Fibroblast of pulmonary artery (primary cell): ENCODE measurements at places on chromosomes 1 and 21.

DNA sequence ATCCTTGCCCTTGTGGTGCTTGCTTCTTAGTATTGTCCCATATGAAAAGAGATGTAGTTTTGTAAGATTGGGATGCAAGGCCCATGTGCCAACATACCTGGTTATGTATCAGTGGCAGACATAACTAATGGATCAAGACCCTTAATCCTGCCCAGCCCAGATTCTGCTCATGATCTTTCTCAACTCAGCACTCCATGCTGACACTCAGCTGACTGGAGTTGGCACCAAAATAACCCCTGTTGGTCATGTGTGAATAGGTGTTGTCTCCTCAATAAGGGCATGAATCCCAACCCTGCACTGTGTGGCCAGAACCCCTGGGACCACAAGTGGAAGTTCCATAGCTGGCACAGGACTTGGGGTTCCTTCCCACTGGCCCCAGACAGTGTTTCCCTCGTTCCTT lies 13.9 kb upstream of the CNR2 start:
- no peak for DNase-seq

GRCh38 chr1:212491454-212491853 lies 58.7 kb downstream of the NENF start:
- DNase-seq: no peak

- DNase-seq: no peak
Observed at GRCh38 chr1:208445758-208446203, 201.6 kb upstream of the PLXNA2 start.

DNA sequence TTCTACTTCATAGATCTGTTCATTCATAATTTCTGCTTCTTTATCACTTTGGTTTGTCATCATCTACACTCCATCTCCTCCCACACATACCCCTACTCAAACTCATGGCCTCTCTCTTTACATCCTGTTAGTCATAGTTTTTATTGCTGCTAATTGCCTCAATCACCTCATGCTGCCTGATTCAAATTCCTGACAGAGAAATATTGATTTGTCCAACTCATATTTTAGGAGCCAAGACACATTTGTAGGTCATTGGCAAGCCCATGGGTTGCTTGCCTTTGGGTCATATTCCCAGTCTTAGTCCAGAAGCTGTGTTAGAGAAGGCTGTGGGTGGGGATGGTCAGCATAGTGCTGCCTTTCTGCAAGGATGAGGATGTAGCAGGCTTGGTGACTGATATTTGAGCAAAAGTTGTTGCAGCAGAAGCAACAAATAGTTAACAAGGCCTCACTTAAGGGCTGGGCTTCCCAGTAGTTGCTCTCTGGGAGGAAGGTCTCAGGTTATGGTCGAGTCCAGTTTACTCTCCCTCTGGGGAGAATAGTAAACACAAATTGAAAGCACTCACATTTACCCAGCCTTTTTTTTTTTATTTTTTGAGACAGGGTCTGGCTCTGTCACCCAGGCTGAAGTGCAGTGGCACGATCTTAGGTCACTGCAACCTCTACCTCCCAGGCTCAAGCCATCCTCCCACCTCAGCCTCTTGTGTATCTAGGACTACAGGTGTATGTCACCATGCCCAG lies 22.4 kb upstream of the EPS15 start:
- DNase-seq: no peak

DNA sequence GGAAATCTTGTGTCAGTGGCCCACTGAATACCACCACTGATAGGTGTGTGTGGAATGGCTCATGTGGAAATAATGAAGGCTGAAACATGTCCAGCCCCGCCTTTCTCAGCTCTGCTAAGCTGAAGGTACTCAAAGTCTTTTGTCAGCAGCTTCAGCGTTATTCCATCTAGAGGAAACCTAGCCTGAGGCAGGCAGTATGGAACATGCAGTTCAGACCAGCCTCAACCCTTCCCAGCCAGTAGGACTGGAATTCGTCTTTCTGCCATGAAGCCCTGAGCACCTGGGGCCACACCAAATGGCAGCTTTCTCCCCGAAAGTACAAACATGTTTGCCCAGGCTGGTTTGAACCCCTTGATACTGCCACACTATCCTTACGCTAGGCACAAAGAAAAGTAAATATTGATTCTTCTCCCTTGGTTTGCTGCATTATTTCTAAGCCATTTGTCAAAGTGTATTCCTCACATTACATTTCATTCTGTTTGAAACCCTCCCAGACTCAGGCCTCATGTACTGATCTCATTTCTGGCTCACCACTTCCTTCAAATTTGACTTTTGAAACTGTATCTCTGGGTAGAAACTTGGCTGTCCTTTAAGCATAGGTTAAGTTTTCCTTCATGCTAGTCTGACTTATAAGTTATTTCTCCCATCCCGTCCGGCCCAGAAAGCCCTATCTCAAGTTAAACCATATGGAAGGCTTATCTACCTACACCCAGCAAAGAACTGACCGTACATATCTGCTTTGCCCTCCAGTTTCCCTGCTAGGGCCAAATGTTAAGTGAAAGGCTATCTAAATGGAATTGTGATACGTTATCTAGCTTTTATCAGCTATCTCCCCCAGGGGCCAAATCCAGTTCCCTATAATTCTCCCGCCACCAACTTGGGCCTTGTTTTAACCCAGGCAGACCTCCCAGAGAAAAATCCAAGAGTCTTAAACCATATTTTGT lies 45.7 kb upstream of the HOOK1 start:
- no peak for DNase-seq

DNA sequence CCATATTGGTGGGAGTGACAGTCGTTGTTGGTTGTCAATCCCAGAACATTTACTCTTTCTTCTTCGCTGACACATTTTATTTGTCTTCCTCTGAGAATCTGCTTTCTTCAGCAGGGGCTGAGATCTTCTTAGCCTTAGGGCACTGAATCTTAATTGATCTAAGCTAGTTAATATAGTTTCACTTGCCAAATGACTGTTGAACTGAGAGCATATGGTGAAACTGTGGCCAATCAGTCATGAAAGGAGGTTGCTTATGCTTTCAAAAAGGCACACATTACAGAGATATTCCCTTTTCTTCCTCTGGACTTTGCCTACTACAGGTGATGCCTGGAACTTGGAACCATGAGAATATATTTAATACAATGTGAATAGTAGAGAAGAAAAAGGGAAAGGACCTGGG lies 60.0 kb upstream of the KIAA0040 start:
- DNase-seq: no peak

GRCh38 chr1:9111957-9112356 lies 16.9 kb downstream of the GPR157 start:
- no peak for DNase-seq

- DNase-seq: peak; percentile 55
Observed at GRCh38 chr1:215637041-215637573, 70.0 kb downstream of the KCTD3 start.

GRCh38 chr1:158246650-158247049 lies 7.6 kb upstream of the CD1A start:
- DNase-seq: peak; percentile 35

DNA sequence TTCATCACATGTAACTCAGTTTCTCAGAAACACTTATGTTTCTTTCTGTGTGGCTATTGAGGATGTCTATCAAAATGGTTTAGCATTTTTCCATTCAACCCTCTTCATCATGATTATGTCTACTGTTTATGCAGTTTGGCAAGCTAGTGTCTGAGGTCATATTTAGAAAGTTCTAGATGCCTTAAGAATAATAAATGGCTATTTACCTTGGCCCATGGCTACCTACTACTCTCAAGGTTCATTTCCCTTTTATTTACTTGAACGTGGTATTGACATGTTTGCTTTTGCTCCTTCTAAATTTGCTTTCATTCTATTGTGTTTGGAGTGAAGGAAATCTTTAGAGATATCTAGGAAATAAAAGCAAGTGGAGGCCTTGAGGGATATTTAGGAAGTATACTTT lies 193.7 kb upstream of the OLFM3 start:
- DNase-seq: no peak

GRCh38 chr21:18007121-18007520 lies 188.0 kb upstream of the C21orf91 start:
- DNase-seq: no peak

GRCh38 chr21:38139380-38140168 lies 117.2 kb upstream of the KCNJ15 start:
- DNase-seq: peak; percentile 78

- peak; percentile 70 for DNase-seq
Observed at GRCh38 chr1:159068886-159069285, 7.7 kb downstream of the AIM2 start.

GRCh38 chr1:25992689-25993171 lies 5.1 kb downstream of the PAFAH2 start:
- no peak for DNase-seq

GRCh38 chr1:246091477-246091876 lies 415.6 kb downstream of the SMYD3 start:
- no peak for DNase-seq

GRCh38 chr1:110639724-110640386 lies 33.7 kb upstream of the KCNA2 start:
- DNase-seq: peak; percentile 6

GRCh38 chr21:43575473-43575844 lies 83.8 kb downstream of the HSF2BP start:
- DNase-seq: peak; percentile 26

GRCh38 chr1:201703621-201704438 lies 125.1 kb upstream of the IPO9 start:
- peak; percentile 82 for DNase-seq

- DNase-seq: peak; percentile 36
Observed at GRCh38 chr1:108592030-108592759, 32.3 kb downstream of the EEIG2 start.

- DNase-seq: no peak
Observed at GRCh38 chr1:153387001-153387400, 3.9 kb downstream of the S100A8 start.

DNA sequence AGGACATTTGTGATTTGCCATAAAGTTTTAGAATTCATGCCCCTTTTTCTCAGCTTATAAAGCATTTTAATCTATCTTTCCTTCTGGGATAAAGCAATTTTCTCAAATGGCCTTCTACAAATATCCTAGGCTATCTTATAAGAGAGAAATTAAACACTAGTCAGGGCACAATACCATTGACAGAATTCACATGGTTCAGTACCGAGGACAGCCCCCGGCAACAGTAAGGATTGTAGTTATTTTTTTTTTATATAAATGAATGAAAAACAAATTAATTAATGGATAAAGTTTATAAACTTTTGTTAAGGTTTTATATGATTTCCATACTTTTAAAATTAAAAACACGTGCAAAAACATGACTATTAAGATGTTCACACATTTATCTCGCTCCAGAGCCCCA lies 6.9 kb upstream of the KRTAP20-2 start:
- no peak for DNase-seq

DNA sequence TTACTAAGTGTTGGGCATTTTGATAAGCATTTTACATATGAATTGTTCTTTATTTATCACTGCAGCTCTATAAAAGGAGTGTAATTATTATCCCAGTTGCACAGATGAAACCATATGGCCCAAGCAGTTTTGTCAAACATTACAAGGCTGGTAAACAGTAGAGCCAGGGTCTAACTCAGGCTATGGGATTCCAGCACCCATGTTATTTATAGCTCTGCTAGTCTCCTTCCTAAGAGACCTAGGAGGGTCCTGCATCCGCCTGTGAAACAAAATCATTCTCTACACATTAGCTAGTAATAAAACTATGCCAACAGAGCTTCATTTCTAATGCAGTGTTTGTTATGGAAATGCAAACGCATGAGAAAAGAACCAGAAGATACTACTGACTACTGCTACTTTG lies 58.6 kb downstream of the IL23R start:
- DNase-seq: no peak

- DNase-seq: no peak
Observed at GRCh38 chr1:92240034-92240433, 22.3 kb downstream of the C1orf146 start.

GRCh38 chr1:162663589-162664106 lies 31.4 kb downstream of the DDR2 start:
- peak; percentile 87 for DNase-seq

GRCh38 chr1:4972761-4973320 lies 318.4 kb downstream of the AJAP1 start:
- no peak for DNase-seq

- no peak for DNase-seq
Observed at GRCh38 chr1:45879885-45880598, 76.6 kb downstream of the MAST2 start.

- no peak for DNase-seq
Observed at GRCh38 chr1:213826891-213827290, 160.9 kb upstream of the PROX1 start.

- DNase-seq: no peak
Observed at GRCh38 chr1:15737324-15738319, 1.6 kb downstream of the SLC25A34 start.

- DNase-seq: no peak
Observed at GRCh38 chr1:229732061-229732460, 106.0 kb downstream of the URB2 start.
